Activated CD4-positive, CD25-positive, alpha-beta regulatory T cell treated with anti-CD3 and anti-CD28 coated beads, Interleukin-2, amount 50 U/mL, for 16 hours (primary cell): ENCODE measurements at places on chromosomes 2 and 18.

DNA sequence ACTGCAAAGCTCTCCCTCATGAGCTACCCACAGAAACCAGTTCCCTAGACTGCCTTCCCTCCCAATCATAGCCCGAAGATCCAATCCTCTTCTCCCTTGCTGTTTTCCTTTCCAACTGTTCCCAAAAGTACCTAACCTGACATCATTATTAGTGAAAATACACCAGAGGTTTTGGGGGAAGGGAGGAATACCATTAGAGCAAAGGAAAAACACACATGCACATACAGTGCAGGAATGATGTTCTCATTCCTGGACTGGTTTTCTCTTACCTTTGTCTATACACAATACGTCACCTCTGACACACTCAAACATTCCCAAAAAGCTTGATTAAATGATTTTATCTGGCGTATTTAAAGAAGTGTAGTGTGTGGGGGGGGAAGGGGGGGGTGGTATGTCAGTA, 46.2 kb downstream of the IKZF2 start:
- no peak for DNase-seq

- no peak for DNase-seq
Observed at GRCh38 chr18:26017929-26018328, 72.5 kb downstream of the SS18 start.

DNA sequence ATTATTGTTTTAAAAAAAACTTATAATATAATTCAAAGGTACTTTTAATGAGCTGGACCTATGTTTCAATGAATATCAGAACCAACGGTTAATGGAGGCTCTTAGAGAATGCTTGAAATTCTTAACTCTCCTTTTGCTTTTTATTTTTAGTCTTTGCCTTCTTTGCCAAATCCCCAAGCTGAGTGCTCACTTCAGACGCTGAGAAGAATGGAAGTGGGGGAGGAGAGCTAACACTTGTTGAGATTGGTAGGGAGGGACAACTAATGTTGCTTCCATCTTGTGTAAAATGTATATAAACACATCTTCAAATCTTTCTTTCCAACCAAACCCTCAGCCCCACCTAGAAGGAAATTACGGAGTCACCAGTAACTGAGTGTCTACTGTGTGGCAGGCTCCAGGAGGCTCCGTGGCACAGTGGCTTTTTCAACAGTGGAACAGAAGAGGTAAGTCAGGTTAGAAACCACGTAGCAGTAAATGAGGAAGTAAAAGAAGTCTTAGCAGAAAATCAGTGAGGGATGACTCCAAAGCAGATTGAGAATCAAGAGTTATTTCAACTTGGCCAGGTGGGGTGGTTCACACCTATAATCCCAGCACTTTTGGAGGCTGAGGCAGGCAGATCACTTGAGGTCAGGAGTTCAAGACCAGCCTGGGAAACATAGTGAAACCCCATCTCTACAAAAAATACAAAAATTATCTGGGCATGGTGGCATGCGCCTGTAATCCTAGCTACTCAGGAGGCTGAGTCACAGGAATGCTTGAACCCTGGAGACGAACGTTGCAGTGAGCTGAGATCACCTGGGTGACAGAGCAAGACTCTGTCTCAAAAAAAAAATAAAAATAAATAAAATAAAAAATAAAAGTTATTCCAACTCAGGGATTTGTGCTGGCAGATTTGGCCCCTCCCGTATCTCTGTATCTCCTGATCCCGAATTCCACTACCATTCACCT, 45.0 kb upstream of the CREB1 start:
- DNase-seq: no peak

DNA sequence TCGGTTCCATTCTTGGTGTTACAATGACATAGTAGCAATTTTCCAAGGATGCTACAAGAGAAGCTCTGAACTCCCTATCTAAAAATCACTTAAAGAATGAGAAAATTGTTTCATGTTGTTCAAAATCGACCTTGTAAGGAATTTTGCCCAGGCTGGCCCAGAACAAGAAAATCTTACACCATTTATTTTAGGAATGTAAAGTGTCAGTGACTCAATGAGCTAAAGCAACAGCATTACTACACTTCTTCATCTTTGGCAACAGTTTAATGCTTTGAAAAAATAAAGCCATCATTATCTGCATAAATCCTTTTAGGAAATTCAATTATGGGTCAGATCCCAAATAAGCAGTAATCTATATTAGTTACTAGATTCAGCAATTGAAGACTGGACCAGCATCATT, 38.6 kb downstream of the SLC25A12 start:
- DNase-seq: no peak

DNA sequence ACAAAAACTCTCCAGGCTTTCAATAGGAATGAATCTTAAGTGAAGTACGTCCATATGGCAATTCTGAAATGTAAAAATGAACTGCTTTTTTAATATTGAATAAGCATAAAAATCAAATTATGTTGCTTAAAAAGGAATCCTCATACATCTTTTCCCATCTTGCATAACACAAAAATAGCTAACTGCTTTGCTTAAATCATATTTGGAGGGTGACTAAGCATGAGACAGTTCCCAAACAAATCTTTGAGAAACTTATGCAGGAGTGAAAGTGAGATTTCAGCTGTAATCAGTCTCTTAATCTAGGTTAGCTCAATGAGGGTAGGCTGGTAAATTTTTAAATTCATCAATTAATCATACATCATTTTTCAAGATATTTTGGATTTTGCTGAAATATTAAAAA, 111.5 kb downstream of the MBD5 start:
- DNase-seq: no peak

GRCh38 chr18:55489034-55489986, 98.7 kb downstream of the TCF4 start:
- DNase-seq: no peak

DNA sequence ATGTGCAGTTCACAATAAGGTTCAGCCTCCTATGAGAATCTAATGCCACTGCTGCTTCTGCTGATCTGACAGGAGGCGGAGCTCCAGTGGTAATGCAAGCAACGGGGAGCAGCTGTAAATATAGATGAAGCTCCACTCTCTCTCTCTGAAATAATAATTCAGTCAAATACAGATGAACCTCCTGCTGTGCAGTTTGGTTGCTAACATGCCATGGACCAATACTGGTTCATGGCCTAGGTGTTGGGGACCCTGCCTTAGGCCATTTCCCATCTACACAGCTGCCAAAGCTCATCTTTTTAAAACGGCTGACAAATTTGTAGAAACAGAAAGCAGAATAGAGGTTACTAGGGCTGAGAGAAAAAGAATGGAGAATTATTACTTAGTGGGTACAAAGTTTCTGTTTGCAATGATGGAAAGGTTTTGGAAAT, 10.7 kb upstream of the HNRNPA3 start:
- no peak for DNase-seq

DNA sequence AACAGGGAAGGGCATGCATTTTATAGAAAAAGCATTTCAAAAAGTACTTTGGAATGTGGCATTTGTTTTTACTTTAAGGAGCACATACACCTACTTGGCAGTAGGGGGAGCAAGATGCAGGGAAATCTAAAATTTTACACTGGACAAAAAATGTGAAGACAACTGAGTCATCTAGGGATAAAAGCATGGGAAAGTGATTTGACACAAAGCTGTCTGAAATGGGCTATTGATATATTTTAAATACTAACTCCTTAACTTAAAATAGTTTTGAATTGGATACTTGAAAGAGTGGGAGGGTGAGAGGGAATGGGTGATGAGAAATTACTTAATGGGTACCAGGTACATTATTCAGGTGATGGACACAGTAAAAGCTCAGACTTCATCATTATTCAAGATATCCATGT, 15.8 kb downstream of the TMEM200C start:
- no peak for DNase-seq

GRCh38 chr2:229339618-229340017, 68.5 kb upstream of the PID1 start:
- DNase-seq: no peak

- no peak for DNase-seq
Observed at GRCh38 chr18:52437161-52437560, 97.2 kb downstream of the DCC start.

DNA sequence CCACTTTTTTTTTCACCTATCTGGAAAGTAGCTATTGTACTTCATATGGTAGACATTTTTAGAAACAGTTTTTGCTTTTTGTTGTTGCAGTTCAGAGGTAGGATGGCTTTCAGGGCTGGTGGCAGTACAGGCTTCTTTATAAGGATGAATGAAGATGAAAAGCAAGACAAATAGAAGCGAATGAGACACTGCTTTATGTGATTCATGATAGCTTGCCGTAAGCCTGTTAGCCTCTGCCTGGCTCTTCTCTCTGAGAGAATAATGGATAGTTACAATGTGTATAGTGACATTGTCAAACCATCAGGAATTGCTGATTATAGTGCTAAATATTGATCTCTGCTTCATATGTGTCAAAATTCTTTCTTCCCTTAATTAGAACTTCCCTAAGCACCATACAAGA, 173.7 kb downstream of the NR4A2 start:
- no peak for DNase-seq

GRCh38 chr2:1654696-1655374, 89.5 kb downstream of the PXDN start:
- no peak for DNase-seq
